ENCODE measurements at places on chromosomes 7 and 10.

DNA sequence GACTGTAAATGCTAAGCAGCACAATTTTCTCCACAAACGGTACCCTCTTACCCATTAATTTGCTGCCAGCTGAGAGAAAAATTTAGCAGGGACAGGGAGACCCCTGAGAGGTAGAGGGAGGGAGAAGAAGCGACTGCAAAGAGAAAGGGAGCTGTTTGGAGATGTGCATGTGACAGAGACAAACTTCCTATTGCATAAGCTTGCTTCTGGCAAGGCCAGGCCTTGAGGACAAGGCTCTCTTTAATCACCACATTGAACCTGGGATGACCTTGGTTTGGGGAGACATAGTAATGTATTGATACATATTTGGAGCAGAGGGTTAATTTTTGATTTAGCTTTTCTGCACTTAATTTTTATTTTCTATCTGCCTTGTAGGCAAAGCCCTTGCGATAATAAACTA is 31.1 kb upstream of the HIBADH start:
- no peaks in the 10 kb centered on the region for H3K27me3 ChIP-seq
- H3K4me3 ChIP-seq: no peak overlapping the region
- no peaks in the 10 kb centered on the region for H3K4me1 ChIP-seq
- no peaks in the 10 kb centered on the region for H3K36me3 ChIP-seq

- no peak overlapping the region for H3K27ac ChIP-seq
- H3K4me1 ChIP-seq: peaks cover 5% of the 10 kb centered on the region
- no peak overlapping the region for H3K4me3 ChIP-seq
- no peak for DNase-seq
- no peaks in the 10 kb centered on the region for H3K27me3 ChIP-seq
Observed at GRCh38 chr7:70706204-70706603, 425.7 kb upstream of the GALNT17 start.

- no peak overlapping the region for H3K27ac ChIP-seq
- H3K4me3 ChIP-seq: no peak overlapping the region
- H3K36me3 ChIP-seq: peaks cover 43% of the 10 kb centered on the region
Observed at GRCh38 chr10:112159469-112159868, 24.1 kb downstream of the GPAM start.

DNA sequence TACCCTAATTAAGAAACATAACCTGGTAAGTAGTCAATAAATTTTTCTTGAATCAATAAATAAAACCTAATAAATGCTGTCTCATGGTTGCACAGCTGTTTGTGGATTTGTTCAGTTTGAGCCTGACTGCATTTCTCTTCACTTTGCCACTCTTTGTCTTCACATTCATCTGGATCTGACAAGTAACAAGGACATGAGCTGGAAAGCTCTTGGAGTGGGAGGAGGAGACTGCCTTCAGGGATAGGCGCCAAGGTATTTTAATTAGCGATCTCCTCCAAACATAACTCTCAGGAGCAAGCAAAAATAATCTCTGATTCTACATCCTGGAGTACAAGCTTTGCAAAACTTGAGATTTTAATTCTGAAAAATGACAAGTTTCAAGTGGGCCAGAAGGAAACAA is 251.0 kb downstream of the BMPER start:
- no peaks in the 10 kb centered on the region for H3K27me3 ChIP-seq
- H3K27ac ChIP-seq: no peak overlapping the region
- no peak overlapping the region for H3K4me3 ChIP-seq
- no peaks in the 10 kb centered on the region for H3K36me3 ChIP-seq

GRCh38 chr10:11594589-11595394 is 16.7 kb downstream of the USP6NL start:
- no peak overlapping the region for H3K27ac ChIP-seq
- H3K27me3 ChIP-seq: no peaks in the 10 kb centered on the region
- H3K4me3 ChIP-seq: no peak overlapping the region
- no peaks in the 10 kb centered on the region for H3K36me3 ChIP-seq
- no peak for DNase-seq

- H3K36me3 ChIP-seq: no peaks in the 10 kb centered on the region
- no peaks in the 10 kb centered on the region for H3K4me1 ChIP-seq
- DNase-seq: no peak
- H3K27ac ChIP-seq: no peak overlapping the region
- no peaks in the 10 kb centered on the region for H3K27me3 ChIP-seq
Observed at GRCh38 chr10:80580638-80581468, 43.2 kb downstream of the SH2D4B start.

DNA sequence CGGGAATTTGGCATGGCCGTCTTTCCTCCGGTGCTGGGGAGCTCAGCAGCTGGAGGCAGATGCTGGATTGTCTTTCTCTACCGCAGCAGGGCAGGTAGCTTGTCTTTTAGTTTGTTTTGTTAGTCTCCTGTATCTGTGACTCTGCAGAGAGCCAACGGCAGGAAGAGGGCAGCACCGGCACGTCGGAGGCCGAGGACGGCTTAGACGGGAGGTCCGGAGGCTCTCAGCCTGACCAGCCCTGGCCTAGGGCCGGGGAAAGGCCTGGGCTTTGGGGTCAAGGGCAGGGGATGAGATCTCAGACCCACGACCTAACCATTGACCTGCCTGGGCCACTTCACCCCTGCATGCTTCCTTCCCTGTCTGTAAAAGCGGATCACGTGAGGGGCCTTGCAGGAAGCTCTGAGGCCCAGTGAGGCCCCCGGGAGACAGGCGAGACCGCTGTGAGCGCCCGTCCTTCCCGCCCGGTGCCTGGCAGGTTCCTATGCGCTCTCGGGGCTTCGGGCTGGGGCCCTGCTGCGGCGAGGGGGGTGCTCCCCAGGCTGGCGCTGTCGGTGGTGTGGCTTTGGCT is 72.7 kb downstream of the LHPP start:
- H3K27ac ChIP-seq: no peak overlapping the region
- DNase-seq: no peak
- H3K4me3 ChIP-seq: no peak overlapping the region
- no peaks in the 10 kb centered on the region for H3K36me3 ChIP-seq

GRCh38 chr10:23364378-23364777 is 19.8 kb upstream of the C10orf67 start:
- no peaks in the 10 kb centered on the region for H3K27me3 ChIP-seq
- no peaks in the 10 kb centered on the region for H3K36me3 ChIP-seq
- no peak overlapping the region for H3K4me3 ChIP-seq
- no peak for DNase-seq

GRCh38 chr7:40569326-40569725 is 434.5 kb downstream of the SUGCT start:
- no peak overlapping the region for H3K27ac ChIP-seq
- DNase-seq: no peak
- no peaks in the 10 kb centered on the region for H3K36me3 ChIP-seq
- no peaks in the 10 kb centered on the region for H3K27me3 ChIP-seq
- H3K4me1 ChIP-seq: no peaks in the 10 kb centered on the region

- no peaks in the 10 kb centered on the region for H3K36me3 ChIP-seq
- H3K27me3 ChIP-seq: no peaks in the 10 kb centered on the region
- H3K4me1 ChIP-seq: peaks cover 11% of the 10 kb centered on the region
- H3K4me3 ChIP-seq: no peak overlapping the region
- DNase-seq: no peak
Observed at GRCh38 chr10:70352401-70353097, 29.9 kb downstream of the LRRC20 start.

GRCh38 chr7:94350734-94351133 is 44.0 kb upstream of the COL1A2 start:
- no peaks in the 10 kb centered on the region for H3K4me1 ChIP-seq
- H3K4me3 ChIP-seq: no peak overlapping the region
- no peaks in the 10 kb centered on the region for H3K36me3 ChIP-seq
- H3K27ac ChIP-seq: no peak overlapping the region
- H3K27me3 ChIP-seq: no peaks in the 10 kb centered on the region
- no peak for DNase-seq

DNA sequence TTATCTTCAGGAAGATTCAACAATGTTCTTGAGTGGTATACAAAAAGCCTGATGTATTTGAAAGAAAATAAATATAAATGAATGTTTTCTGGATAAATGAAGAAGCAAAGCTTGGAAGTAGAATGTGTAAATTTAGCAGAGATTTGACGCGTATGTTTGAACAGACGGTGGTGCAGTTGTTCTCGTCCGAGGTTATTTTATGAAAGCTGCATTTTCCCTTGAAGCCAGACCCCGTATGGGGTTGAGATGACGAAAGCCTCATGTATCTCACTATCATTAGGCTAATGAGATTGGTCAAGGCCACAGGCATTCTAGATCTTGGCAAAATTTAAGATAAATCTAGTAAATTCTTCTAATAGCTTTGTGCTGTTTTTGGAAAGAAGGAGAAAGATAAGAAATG is 195.2 kb downstream of the NXPH1 start:
- H3K27ac ChIP-seq: no peak overlapping the region
- DNase-seq: no peak
- no peaks in the 10 kb centered on the region for H3K27me3 ChIP-seq
- no peaks in the 10 kb centered on the region for H3K4me1 ChIP-seq
- H3K36me3 ChIP-seq: no peaks in the 10 kb centered on the region
- H3K4me3 ChIP-seq: no peak overlapping the region

DNA sequence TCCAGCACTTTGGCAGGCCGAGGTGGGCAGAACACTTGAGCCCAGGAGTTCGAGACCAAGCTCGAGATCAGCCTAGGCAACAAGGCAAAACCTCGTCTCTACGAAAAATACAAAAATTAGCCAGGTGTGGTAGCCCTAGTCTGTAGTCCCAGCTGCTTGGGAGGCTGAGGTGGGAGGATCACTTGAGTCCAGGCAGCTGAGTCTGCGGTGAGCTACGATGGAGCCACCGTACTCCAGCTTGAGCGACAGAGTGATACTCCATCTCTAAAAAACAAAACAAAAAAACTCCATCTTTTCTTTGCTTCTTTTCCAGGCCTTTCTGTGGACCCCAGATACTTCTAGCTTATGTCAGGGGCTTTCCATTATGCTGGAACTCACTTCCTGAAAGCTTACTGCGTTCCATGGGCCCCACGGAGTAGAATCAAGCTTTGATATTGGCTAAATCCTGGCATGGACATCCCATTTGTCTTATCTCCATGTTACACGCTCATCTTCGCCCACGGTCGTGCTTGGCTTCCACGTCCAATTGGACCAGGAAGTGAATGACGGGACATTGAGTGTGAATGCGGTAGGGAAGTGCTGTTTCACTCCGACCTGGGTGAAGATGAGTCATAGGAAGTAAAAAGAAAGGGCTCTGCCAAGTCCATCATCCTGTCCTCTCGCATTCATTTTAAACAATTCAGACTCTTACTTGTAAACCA is 45.7 kb downstream of the FAM171A1 start:
- DNase-seq: no peak
- no peaks in the 10 kb centered on the region for H3K4me1 ChIP-seq
- no peak overlapping the region for H3K4me3 ChIP-seq
- H3K36me3 ChIP-seq: no peaks in the 10 kb centered on the region
- no peaks in the 10 kb centered on the region for H3K27me3 ChIP-seq

- H3K4me1 ChIP-seq: no peaks in the 10 kb centered on the region
- DNase-seq: no peak
- no peaks in the 10 kb centered on the region for H3K27me3 ChIP-seq
- no peak overlapping the region for H3K4me3 ChIP-seq
Observed at GRCh38 chr7:71255537-71256178, 123.7 kb downstream of the GALNT17 start.

- H3K4me3 ChIP-seq: no peak overlapping the region
- H3K4me1 ChIP-seq: peaks cover 13% of the 10 kb centered on the region
- H3K27ac ChIP-seq: no peak overlapping the region
Observed at GRCh38 chr10:103859161-103860086, 4.0 kb upstream of the SH3PXD2A start.

DNA sequence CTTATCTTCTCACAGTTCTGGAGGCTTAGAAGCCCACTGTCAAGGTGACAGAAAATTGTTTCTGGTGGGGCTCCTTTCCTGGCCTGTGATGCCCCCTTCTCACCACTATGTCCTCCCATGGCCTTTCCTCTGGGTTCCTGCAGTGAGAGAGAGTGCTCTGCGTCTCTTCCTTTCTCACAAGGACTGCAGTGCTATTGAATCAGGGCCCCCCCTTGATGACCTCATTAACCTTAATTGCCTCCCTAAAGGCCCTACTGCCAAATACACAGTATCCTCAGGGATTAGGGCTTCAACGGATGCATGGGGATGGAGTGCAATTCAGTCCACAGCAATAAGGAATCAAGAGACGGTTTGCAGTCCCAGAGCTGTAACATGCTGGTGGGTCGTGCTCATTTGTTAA is 82.0 kb upstream of the GRB10 start:
- no peak overlapping the region for H3K4me3 ChIP-seq
- no peak for DNase-seq
- no peak overlapping the region for H3K27ac ChIP-seq
- no peaks in the 10 kb centered on the region for H3K4me1 ChIP-seq
- H3K27me3 ChIP-seq: no peaks in the 10 kb centered on the region
- no peaks in the 10 kb centered on the region for H3K36me3 ChIP-seq

DNA sequence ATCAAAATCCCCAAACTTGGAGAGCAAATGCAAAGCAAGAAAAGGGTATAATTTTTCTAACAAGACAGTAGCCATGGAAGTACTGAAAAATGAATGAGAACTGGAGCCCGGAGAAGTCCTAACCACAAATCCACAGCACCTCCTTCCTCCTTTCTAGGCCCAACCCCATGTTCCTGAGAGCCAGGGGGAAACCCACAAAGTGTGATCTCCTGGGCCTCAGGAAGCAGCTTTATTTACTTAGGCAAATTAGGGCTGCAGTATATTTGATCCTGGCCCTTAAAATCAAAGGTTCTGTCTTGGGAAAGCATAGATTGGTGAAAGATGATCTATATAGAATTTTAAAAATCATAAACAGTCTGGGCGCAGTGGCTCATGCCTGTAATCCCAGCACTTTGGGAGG is 103.0 kb downstream of the DOCK4 start:
- no peaks in the 10 kb centered on the region for H3K27me3 ChIP-seq
- no peak for DNase-seq
- no peak overlapping the region for H3K4me3 ChIP-seq

- H3K27ac ChIP-seq: no peak overlapping the region
- no peak for DNase-seq
- no peaks in the 10 kb centered on the region for H3K27me3 ChIP-seq
- H3K4me3 ChIP-seq: no peak overlapping the region
- H3K4me1 ChIP-seq: no peaks in the 10 kb centered on the region
- no peaks in the 10 kb centered on the region for H3K36me3 ChIP-seq
Observed at GRCh38 chr7:42479816-42480633, 243.0 kb upstream of the GLI3 start.

All from CD4-positive, alpha-beta memory T cell (primary cell).